Left renal pelvis (tissue), 4 donors: ENCODE measurements at places on chromosomes 12 and 14. TPM values are rescaled to one million over a fixed set of nuclear protein-coding genes. Genes with fewer than 3 reads are reported as not detected.

SLC8B1 gene
- 13.4 TPM for polyA plus RNA-seq

DNA sequence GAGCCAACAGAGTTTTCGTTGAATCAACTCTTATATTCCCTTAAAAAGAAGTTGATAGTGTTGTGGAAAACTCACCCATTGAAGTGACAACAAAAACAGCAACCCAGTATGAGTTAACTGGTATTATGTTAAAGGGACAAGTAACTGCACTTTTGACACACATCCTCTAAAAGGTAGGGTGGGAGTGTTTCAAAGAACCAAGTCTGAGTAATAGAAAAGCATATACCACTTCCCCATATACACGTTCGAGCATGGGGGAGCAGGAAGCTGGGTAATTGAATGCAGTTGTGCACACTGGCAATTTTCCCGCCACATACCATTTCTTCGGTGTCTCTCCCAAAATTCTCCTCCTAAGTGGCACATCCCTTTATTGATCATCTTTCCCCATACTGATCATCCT is 31.5 kb downstream of the IFNG-AS1 start:
- no peak for DNase-seq

- no peak for DNase-seq
These were observed 99.7 kb downstream of the RFLNA start for GRCh38 chr12:124394462-124395128.

GRCh38 chr12:83476695-83477690 is 790.3 kb downstream of the TMTC2 start:
- no peak for DNase-seq

IAPP gene
- not detected for polyA plus RNA-seq
